Stimulated activated CD4-positive, alpha-beta T cell treated with anti-CD3 and anti-CD28 coated beads, Interleukin-2, amount 100 ng/mL, for 4 hours (primary cell): ENCODE measurements at places on chromosomes 2 and 18.

GRCh38 chr2:174664084-174664759, 66.6 kb upstream of the WIPF1 start:
- no peak for DNase-seq

DNA sequence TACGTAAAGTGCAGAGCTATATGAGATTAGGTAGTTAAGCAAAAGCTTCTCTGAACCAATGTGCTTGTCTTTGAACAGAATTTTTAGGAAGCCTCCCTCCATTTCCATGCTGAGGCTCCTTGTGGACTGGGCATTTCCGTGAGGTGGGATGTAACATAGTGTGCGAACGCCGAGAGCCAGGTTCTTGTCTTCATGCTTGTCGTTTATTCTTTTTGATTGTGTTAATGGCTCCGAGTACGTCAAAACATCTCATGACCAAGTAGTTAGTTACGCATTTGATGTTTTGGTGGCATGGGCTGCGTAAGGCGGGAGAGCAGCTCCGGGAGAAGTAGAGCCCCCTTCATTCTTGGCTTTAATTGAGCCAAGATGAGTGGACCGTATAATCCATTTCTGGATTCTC, 32.9 kb downstream of the DGKD start:
- no peak for DNase-seq

DNA sequence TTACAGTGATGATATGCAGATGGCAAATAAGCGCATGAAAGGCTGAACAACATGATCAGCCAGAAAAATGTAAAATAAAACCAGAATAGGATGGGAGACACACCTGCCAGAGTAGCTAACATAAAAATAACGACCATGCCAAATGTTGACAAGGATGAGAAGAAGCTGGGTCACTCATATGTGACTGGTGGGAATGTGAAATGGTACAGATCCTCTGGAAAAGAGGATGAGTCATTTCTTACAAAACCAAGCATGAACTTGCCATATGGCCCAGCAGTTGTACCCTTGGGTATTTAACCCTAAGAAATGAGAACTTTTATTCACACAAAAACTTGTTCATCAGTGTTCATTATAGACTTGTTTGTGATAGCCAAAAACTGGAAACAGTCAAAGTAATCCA, 143.8 kb downstream of the SH3BP4 start:
- DNase-seq: no peak

- DNase-seq: no peak
Measured at GRCh38 chr2:169050476-169051240, 18.7 kb upstream of the DHRS9 start.

- no peak for DNase-seq
Measured at GRCh38 chr2:155547571-155547970, 785.0 kb downstream of the NR4A2 start.

GRCh38 chr2:171832489-171832888, 61.6 kb downstream of the SLC25A12 start:
- DNase-seq: no peak

- DNase-seq: no peak
Measured at GRCh38 chr2:47239119-47239969, 84.2 kb upstream of the STPG4 start.

DNA sequence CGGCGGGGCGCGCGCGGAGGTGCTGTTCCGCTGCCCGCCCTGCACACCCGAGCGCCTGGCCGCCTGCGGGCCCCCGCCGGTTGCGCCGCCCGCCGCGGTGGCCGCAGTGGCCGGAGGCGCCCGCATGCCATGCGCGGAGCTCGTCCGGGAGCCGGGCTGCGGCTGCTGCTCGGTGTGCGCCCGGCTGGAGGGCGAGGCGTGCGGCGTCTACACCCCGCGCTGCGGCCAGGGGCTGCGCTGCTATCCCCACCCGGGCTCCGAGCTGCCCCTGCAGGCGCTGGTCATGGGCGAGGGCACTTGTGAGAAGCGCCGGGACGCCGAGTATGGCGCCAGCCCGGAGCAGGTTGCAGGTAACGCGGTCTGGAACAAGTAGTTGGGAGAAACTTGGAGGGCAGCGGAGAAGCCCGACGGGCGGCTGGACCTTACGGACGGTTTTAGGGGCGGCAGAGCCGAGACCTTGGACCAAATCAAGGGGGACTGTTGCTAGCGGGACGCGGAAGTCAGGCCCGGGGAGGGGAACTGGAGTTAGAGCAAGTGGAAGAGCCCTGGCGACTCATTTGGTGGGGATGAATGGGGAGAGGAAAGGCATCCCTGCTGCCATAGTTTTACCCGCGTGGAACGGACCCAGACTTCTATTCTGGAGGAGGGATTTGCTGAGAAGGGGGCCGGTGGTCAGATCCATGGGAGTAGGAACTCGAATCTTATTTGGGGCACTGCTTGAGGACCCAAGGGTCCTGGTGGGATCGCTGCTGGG, 573 bp downstream of the IGFBP2 start:
- DNase-seq: no peak

DNA sequence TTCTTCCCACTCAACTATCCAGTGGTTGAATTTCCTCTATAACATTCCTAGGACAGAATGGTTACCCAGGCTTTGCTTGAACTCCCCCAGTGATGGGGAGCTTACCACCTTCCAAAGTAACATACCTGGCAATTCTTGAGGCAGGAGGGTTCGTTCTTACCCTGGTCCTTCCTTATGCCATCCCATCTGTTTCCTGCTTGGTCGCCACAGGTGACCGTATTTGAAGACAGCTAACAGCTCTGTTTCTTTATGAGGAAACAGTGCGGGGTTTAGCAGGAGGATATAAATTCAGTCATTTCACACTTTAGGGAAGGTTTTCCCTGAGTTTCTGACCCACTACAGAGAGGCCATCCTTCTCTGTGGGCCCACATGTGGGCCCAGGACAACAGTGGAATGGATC, 42.6 kb downstream of the FOSL2 start:
- no peak for DNase-seq

GRCh38 chr2:107809835-107810234, 16.9 kb upstream of the RGPD4 start:
- no peak for DNase-seq

DNA sequence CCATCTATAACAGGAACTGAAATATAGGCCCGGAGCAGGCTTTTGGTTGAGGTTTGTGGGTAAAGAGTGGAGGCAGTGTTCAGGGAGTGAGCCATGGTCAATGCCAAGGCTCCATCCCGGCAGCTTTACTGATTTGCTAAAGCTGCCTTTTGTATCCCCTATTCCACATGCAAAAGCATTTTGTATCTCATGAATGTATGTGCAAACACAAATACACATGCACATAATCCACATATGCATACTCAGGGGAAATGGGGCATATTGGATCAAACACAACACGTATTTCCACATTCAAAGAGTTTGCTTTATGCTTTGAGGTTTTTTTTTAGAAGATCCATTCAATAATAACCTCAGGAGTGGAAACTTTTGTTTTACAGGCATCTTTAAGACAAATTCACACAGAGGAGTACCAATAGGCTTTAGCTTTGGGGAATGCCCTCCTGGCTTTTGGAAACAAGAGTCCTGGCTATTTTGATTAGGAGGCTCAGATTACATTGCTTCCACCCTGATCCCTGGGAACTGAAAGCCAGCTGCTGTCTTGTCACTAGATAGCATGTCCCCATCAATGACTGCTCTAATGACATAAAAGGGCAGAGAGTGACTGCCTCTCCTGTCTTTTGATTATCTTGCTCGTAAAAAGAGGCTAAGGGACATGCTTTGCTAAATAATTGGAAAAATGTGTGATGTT, 263.2 kb downstream of the EN1 start:
- no peak for DNase-seq

- DNase-seq: no peak
Measured at GRCh38 chr2:225998653-225999052, 599.1 kb downstream of the NYAP2 start.

GRCh38 chr2:120641366-120641771, 94.3 kb upstream of the GLI2 start:
- DNase-seq: no peak

- peak; percentile 4 for DNase-seq
Measured at GRCh38 chr18:59357928-59358327, 1.1 kb downstream of the LMAN1 start.

DNA sequence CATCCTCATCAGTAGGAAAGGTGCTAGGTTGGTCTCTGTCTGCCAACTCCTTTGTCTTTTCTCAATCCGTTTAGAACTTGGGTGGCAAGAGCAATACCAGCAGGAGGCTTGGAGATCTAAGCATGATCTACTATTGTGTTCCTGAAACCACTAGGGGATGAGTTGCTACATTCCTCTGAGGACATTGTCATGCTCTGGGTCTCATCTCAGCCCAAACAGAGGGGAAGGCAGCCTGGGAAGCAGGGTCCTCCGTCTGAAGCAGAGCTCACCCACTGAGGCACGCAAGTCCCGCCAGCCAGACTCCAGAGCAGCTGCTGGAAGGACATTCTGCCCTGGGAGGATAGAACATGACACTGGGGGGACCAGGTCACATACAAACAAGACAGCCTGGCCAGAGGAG, 162.9 kb downstream of the MTCL1 start:
- DNase-seq: no peak

GRCh38 chr2:32424739-32425138, 67.9 kb downstream of the BIRC6 start:
- DNase-seq: no peak

- DNase-seq: no peak
Measured at GRCh38 chr2:203732092-203732952, 25.9 kb downstream of the CD28 start.

DNA sequence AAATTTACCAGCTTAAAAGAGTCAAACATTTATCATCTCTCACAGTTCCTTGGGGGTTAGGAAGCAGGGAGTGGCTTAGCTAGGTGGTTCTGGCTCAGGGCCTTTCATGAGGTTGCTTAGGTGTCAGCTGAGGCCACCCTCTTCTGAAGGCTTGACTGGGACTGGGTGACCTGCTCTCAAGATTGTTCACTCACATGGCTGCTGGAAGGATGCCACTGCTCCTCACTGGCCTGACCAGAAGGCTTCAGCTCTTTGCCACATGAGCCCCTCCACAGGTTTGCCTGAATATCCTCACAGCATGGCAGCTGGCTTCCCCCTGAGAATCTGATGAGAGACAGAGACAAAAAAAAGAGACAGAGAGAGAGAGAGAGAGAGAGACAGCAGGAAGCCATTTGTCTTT, 17.3 kb upstream of the RNF152 start:
- DNase-seq: no peak

GRCh38 chr2:134103196-134103595, 150.7 kb upstream of the MGAT5 start:
- DNase-seq: no peak

DNA sequence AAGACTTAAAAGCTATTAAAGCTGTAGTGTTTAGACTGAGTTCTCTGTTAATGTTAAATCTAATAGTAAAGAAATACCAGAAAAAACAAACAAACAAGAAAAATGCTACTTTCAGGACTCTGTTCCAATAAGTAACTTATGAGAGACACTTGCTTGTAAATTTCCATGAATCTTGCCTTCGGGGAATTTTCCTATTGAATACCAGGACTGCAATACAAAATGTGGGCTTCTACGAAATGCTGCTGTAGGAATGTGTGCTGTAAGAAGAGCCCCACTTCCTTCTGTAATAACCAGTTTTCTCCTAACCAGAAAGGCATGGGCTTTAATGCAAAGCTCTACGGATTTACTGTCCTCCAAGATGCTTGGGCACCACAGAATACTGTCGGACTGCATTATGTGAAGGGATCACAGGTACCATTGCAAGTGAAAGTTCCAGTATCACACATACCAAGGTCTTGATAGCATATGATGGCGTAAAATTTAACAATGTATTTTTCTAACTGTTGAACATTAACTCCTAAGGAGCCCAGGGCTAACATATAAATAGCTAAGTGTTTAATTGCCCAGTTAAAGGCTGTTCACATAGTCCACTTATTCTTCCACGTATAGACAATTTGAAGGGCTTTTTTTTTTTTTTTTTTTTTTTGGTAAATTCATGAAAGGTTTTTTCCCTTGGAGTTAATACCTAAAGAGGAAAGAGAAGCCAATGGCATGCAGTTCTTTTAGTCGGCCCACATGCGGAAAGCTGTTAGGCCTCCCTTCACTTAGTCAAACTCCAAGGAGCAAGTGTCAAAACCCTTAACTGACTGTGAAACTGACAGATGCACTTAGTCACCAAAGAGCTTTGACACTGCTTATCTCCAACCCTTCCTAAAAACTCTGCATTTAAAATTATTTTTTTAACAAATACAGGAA, 564.0 kb upstream of the POU3F3 start:
- no peak for DNase-seq

GRCh38 chr18:21331065-21331464, 89.0 kb downstream of the GREB1L start:
- no peak for DNase-seq

DNA sequence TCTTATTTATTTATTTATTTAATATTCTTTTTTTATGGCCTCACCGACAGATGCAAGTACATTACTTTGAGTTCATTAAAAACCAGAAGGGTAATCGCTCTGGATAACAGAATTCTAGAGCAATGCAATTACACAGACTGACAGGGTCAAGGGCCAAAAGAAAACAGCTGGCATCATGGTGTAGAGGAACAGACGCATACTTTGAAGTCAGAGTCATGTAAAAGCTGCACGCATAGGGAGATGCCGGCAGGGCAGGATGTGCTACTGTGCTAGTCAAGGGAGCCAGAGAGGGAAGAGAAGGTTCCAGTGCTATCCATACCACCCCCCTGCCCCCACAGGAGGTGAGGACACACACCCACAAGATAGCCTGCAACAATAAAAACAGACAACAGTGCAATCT, 115.2 kb upstream of the TFCP2L1 start:
- DNase-seq: no peak

DNA sequence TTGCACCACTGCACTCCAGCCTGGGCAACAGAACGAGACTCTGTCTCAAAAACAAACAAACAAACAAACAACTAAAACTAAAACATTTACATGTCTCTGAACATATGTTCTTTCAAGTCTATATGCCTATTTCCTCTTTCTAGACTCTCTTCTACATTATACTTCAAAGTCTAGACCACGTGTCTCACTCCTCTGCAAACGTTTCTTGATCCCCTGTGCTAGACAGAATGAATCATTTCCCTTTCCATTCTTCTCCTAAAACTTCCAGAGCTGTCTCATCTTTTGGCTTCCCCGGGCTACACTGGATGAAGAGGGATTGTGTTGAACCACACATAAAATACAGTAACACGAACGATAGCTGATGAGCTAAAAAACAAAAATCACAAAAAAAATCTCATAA, 67.1 kb downstream of the BAZ2B start:
- DNase-seq: no peak
